ENCODE measurements at places on chromosomes 3 and 15. TPM values are rescaled to one million over a fixed set of nuclear protein-coding genes. Genes with fewer than 3 reads are reported as not detected.

The CCR2 gene
- 2.1 TPM for total RNA-seq

The CD96 gene
- 0.85 TPM for total RNA-seq

The ROPN1 gene
- not detected for total RNA-seq

The FRMD4B gene
- 37.8 TPM for total RNA-seq

The FAM107A gene
- 76.5 TPM for total RNA-seq

The OR5H2 gene
- total RNA-seq: not detected

The CACNA2D3 gene
- total RNA-seq: 17.2 TPM

The CELSR3 gene
- 0.59 TPM for total RNA-seq

The MRAS gene
- total RNA-seq: 288 TPM

The ITIH4 gene
- total RNA-seq: 1.2 TPM

The SPATA12 gene
- not detected for total RNA-seq

- no peak for DNase-seq
These were observed 1005.9 kb downstream of the ZPLD1 start for GRCh38 chr3:103440539-103441203.

DNA sequence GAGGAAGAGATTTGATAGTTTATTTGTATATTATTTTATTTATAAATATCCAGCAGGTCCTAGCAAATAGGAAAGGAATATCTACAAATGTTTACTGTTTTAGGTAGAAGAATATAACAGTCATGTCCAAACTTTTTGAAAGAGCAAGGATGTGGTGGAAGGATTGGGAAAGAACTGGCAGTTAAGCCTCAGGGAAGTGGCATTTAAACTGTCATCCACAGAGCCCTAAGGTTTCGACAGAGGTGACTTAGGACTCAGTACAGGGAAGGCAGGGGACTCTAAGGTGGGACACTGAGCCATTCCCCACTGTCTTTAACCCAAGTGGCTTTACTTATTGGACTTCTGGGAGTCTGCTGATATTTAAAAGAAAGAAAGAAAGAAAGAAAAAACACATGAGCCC, 11.8 kb upstream of the TMEM87A start:
- no peak for DNase-seq

DNA sequence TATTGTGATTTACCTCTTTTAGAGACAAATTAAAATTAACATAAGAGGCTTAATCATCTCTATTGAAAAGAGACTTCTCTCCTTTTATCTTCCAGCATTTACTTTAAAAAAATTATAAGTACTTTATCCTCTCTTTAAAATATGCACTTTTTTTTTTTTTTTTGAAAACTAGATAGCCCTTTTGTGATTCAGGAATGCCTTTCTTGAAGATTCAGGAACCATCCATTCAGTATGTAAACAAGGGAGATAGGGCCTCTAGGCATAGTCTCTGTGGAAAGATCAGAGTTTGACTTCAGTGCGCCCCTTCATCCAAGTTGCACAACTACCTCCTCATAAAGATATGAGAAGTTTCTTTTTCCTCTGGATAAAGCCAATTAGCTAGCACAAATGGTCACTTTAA, 1163.7 kb downstream of the SI start:
- DNase-seq: no peak

DNA sequence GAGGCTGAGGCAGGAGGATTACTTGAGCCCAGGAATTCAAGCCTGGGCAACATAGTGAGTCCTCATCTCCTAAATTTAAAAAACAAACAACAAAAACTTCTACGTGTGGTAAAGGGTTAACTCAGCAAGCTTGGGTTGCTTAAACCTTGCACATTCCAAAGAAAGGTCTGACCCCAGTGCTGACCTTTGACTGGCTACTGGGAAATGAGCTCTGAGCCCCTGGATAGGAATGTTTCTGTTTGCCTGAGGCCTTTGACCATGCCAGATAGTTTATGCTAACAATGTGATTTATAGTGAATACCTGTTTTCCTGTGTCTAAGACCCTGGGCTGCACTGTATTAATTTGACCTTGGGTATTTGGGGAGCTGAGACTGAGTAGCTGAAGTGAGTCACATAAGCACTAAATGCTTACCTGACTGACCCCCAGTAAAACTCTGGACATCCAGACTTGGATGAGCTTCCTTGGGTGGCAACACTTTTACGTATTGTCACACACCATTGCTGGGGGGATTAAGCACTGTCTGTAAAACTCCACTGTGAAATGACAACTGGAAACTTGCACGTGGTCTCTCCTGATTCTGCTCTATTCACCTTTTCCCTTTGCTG, 20.7 kb downstream of the TCAIM start:
- DNase-seq: no peak

DNA sequence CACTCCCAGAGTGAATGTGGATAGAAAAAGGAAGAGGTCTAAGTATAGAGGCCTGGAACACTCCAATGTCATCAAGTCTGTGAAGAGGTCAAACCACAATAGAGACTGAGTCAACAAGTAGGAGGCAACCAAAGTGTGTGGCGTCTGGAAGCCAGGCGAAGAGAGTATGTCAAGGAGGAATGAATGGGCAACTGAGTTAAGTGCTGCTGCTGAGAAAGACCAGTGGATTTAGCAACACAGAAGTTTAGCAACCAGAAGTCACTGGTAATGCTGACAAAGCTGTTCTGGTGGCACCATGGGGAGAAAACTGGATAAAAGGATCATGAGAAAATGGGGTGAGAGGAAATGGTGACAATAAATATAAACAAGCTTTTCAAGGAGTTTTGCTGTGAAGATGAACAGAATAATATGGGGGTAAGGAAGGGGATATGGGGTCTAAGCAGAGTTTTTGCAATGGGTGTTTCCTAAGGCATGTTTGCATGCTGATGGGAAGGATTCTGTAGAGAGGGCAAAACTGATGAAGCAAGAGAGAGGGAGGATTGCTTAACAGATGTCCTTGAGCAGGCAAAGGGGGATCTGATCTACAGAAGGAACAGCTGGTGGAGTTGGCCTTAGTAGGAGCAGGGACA, 38.4 kb downstream of the PCOLCE2 start:
- peak; percentile 72 for DNase-seq

DNA sequence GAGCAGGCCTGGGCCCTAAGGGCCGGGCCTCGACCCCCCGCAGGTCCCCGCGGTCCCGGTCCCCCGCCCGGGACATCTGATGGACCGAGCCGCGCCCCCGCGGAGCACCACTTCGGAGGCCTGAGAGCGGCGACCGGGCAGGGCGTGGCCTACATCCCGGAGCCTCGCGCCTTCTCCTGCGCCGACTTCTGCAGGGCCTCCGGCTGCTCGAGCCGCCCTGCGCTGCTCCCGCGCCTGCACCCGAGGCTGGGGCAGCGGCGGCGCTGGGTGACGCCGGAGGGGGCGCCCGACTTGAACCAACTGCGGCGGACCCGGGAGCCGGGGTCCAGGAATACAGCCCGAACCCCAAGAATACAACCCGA, 14.9 kb upstream of the GP9 start:
- no peak for DNase-seq

DNA sequence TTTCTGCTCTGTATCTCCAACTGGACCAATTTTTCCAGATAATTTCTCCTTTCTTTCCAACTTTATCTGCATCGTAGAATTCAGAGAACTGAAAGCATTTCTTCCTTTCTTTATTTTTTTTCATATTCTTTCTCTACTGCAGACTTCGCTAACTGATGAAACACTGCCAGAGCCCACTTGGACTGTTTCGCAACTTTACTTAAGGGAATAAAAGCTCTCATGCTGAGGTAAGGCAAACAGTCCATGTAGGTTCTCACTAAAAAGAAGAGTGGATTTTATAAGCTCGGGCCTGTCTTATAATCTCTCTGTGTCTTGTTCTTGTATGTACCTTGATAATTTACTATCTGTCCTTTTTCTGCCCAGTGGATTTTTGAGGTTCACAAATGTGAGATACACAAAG, 163.5 kb downstream of the CNTN4 start:
- DNase-seq: no peak

DNA sequence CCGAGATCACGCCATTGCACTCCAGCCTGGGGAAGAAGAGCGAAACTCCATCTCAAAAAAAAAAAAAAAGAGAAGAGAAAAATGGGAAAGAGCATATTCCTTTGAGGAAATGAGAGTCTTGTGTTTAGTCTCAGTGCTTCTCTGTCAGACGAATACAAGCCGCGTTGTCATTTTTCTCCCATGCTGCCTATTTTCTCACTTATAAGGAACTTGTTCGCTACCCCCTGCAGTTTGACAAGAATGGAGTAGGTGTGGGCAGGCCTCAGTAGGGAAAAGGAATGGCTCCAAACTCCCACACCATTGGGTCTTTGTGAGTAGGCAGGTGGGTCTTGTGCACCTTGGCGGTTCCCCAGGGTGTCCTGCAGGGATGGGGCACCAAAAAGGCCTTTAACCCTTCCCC, 6.5 kb downstream of the GPR160 start:
- DNase-seq: no peak

DNA sequence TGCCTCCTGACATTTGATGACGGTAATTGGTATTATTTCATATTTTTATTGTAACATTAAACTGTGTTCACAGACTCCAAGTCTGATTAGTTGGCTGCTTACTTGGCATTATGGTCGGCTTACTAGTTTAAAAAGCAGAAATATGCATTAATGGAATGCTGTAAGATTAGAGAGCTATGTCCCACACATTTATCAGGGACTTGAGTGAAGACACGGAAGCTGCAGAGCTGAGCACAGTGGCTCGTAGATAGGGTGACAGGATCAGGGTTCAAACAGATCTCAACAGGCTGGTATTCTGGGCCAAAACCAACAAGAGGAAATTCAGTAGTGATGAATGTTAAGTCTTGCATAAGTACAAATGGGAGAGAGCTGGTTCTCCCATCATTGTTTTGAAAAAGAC, 113.8 kb downstream of the ADAMTSL3 start:
- no peak for DNase-seq

GRCh38 chr3:168249550-168250414, 154.1 kb upstream of the GOLIM4 start:
- peak; percentile 62 for DNase-seq

GRCh38 chr15:45428491-45428890, 50.1 kb upstream of the GATM start:
- DNase-seq: no peak

- DNase-seq: no peak
These were observed 120.8 kb downstream of the CLASP2 start for GRCh38 chr3:33597257-33597689.

- no peak for DNase-seq
These were observed 46.9 kb downstream of the ARHGEF3 start for GRCh38 chr3:56754741-56755417.

GRCh38 chr3:3618623-3619022, 180.6 kb upstream of the LRRN1 start:
- DNase-seq: no peak

DNA sequence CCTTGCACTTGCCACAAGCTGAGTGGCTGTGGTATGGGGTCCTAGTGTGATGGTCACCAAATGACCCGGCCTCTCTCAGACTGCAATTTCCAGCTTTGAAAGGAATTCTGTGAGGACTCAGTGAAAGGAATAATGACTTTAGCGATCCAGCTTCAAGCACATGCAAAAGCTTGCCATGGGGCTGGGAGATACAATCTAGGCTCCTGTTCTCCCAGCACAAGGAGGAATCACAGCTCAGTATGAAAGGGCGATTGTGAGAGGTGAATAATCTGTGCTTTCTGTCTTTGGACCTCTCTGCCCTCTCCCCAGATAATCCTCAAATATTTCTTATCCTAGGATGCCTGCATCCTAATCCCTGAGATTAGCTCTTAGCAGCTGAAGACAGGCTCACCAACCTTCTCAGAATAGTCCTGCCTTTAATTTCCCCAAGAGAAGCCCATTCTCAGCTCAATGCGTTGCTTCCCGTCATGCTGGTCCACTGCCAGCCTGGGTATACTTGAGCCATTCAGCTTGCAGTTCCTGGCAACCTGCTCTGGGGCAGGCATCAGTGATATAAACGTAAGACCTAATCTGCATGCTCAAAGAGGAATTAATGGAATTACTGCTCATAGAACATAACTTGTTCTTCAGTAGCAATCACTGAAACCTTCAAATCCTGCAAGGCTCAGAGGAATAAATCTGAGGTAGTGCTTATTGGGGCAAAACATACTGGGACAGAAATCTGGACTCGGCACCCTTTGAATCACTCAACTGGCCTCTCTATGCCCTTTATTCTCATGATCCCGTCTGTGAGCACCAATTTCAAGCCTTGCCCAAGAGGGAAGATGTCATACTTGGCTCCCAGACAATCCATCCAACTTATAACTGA, 15.1 kb downstream of the TLNRD1 start:
- DNase-seq: no peak

GRCh38 chr3:14428087-14429033, 26.0 kb downstream of the SLC6A6 start:
- DNase-seq: no peak

DNA sequence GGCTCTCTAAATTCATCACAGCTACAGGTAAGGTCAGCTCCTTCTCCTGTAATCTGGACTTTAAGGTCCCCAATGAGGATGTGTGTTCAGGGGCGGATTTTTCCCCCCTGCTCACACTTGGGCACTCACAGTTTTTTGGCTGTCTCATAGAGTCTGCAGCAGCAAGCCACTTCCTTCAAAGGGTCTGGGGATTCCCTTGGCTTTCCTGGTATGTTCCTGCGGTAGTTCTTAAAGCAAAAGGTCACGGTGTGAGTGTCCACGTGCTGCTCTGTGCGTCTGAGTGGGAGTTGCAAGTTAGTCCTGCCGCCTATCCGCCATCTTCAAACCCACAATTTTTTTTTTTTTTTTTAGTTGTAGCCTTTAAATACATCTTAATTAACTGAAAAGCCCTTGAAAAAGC, 15.4 kb upstream of the CFAP20DC start:
- no peak for DNase-seq

DNA sequence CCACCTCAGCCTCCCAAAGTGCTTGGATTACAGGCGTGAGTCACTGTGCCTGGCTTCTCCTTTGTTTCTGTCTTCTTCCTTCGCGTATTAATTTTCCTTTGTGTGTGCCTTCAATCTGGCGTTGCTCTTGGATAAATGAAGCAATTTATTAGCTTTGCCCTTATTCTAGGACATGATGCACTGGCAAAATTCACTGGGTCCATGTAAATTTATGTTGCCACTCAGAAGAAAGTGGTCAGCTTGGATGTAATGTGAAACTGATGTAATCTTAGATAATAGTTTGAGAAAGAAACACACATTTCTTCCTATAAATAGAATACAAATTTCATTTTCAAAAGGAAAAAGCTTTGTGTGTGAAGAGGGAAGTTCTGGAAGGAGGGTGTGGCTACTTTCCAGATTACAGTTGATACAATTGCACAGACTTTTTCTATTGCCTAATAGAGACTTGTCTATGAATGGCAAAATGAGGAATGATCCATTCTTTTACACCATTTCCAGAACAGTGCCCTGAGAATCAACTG, 23.3 kb upstream of the ATP1B3 start:
- DNase-seq: no peak

- no peak for DNase-seq
These were observed 51.7 kb upstream of the SMAD3 start for GRCh38 chr15:67013696-67014095.

DNA sequence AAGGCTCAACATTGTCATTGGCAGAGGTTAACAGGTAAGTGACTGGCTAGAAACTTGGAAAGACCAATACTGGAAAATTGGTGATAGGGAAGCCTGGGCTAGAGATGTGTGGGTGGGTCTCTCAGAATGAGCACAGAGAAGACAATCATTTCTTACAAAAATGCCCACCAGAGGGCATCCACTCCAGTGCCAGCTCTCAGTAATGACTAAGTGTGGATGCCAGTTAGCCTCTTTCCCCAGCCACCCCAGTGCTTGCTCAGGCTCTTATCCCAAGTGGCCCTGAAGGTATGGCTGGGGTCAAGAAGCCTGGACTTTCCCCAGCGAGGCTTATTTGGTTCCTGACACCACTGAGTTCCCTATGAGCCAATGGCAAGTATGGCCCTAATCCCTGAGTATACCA, 115.9 kb upstream of the ST8SIA2 start:
- DNase-seq: no peak
